ENCODE measurements at places on chromosomes 2 and 18. TPM values are rescaled to one million over a fixed set of nuclear protein-coding genes. Genes with fewer than 3 reads are reported as not detected.

The BOLL gene
- total RNA-seq: not detected

The BUB1 gene
- 45.4 TPM for total RNA-seq

The TDRD15 gene
- not detected for total RNA-seq

The CTIF gene
- 32.3 TPM for total RNA-seq

The PROKR1 gene
- not detected for total RNA-seq

The CSRNP3 gene
- 0.19 TPM for total RNA-seq

The ZNF512 gene
- 44.5 TPM for total RNA-seq

The UCN gene
- total RNA-seq: 0.38 TPM

The SERPINB13 gene
- total RNA-seq: not detected

The SLC30A3 gene
- 11.8 TPM for total RNA-seq

The SCN1A gene
- total RNA-seq: not detected

The MATN3 gene
- 1.4 TPM for total RNA-seq

The MC2R gene
- total RNA-seq: not detected

The GMPPA gene
- 33.9 TPM for total RNA-seq

The KCNG3 gene
- under 0.01 TPM for total RNA-seq

The GAREM2 gene
- 1.5 TPM for total RNA-seq

The ZBTB7C gene
- total RNA-seq: not detected

The PLA2R1 gene
- 32.0 TPM for total RNA-seq

The GPR148 gene
- total RNA-seq: not detected

The NDUFV2 gene
- 154 TPM for total RNA-seq

The CFAP221 gene
- total RNA-seq: not detected

The RBKS gene
- total RNA-seq: 0.86 TPM

The HRH4 gene
- total RNA-seq: 0.10 TPM

The C2orf78 gene
- total RNA-seq: not detected

The FHOD3 gene
- under 0.01 TPM for total RNA-seq

The UPP2 gene
- total RNA-seq: not detected

The MAPRE3 gene
- 1.5 TPM for total RNA-seq

The CCDC74A gene
- 5.9 TPM for total RNA-seq

The PCBP1 gene
- 65.3 TPM for total RNA-seq

The ERFE gene
- 0.48 TPM for total RNA-seq

The INPP4A gene
- total RNA-seq: 30.7 TPM

The RGPD4 gene
- not detected for total RNA-seq

The TUBB8B gene
- not detected for total RNA-seq

The GNLY gene
- total RNA-seq: not detected

The IL18RAP gene
- total RNA-seq: not detected

The GDF7 gene
- total RNA-seq: 11.8 TPM

The EMX1 gene
- total RNA-seq: not detected

The ANKRD44 gene
- total RNA-seq: 39.5 TPM

The LINC00305 gene
- not detected for total RNA-seq
